ENCODE measurements at places on chromosomes 1 and 21. TPM values are rescaled to one million over a fixed set of nuclear protein-coding genes. Genes with fewer than 3 reads are reported as not detected.
A peak's percentile ranks its signal among the peaks of the same experiment; 100 is the strongest.

- no peak for DNase-seq
Measured at GRCh38 chr1:184906761-184907160, 67.5 kb downstream of the NIBAN1 start.

GRCh38 chr1:26887125-26887524, 3.0 kb downstream of the GPN2 start:
- no peak for DNase-seq

- no peak for DNase-seq
Measured at GRCh38 chr1:53641481-53642214, 97.3 kb downstream of the GLIS1 start.

Gene LCE2B
- polyA plus RNA-seq = not detected

Gene ATP6V1G3
- polyA plus RNA-seq = 5.8 TPM

- no peak for DNase-seq
Measured at GRCh38 chr1:119887427-119887826, 8.9 kb downstream of the ADAM30 start.

DNA sequence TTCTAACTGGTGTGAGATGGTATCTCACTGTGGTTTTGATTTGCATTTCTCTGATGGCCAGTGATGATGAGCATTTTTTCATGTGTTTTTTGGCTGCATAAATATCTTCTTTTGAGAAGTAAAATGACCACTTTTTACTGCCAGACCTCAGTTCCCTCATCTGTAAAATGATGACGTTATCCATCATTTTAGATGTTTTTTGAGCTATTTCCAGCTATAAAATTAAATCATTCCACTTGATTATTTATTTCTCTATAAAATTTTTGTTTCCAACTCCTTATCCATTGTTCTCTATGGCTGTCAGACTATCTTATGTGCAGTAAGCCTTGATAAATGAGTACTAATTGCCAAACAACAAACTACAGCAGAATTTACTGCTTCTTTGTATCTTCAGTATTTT, 33.2 kb downstream of the RGS5 start:
- DNase-seq = no peak

DNA sequence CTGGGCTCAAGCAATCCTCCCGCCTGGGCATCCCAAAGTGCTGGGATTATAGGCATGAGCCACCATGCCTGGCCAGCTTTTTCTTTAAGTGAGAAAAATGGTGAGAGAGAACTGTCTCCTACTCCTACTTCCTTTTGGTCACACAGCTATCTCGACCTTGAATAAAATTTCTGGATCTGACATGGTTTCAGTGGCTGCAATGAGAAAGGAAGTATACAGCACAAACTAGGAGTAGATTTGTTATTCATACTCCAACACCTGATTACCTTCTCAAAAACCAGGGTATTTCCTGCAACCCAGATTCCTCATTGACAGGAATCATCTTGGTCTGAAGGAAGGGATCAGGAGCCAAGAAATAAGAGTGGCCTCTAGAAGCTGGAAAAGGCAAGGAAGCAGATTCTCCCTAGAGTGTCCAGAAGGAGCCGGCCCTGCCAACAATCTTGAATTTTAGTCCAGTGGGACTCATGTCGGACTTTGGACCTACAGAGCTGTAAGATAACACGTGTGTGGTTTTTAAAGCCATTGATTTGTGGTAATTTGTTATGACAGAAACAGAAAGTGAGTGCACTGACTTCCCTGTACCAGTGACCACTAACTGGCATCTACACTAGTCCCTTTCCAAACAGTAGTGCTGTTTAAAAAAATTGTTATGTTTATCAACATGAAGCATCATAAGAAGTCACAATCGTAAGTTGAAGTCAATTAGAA, 516.6 kb downstream of the SMYD3 start:
- no peak for DNase-seq

Gene CLDN17
- not detected for polyA plus RNA-seq

DNA sequence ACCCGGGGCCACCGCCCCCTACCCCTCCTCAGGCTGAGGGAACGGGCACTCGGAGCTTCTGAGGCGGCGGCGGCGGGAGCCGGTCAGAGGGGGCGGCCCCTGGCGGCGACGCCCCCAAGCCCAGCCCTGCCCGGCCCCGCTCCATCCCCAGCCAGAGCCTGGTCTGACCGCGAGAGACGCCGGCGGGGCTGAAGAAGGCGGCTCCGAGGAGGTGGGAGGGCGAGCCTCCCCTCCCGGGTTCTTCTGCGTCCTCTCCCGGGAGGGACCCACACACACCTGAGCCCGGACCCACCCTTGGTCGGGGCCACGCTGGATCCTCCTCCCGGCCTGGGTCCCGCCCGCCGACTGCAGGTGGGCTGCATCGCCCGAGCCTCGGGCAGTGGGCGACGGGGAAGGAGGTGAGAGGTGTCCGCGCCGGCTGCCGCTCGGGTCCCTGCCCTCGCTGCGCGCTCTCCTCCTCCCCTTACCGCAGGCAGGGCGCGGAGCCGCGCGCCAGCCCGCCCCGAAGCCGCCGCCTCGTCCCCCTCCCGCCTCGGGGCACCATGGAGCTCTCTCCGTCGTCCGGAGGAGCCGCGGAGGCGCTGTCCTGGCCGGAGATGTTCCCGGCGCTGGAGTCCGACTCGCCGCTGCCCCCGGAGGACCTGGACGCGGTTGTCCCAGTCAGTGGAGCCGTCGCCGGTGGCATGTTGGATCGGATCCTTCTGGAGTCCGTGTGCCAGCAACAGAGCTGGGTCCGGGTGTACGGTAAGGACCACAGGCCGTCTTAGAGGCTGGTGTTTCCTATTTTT, at the start of gene RASAL2:
Gene RASAL2, plus strand, starts transcription at position 154 of the 788 bp plus-strand sequence. Its CDS starts 389 bp downstream, at position 543.
- DNase-seq = no peak

- no peak for DNase-seq
Measured at GRCh38 chr1:204859861-204860267, 10.8 kb upstream of the NFASC start.

- no peak for DNase-seq
Measured at GRCh38 chr1:151711044-151711800, 5.4 kb downstream of the CELF3 start.

Gene E2F2
- polyA plus RNA-seq = 4.4 TPM

- no peak for DNase-seq
Measured at GRCh38 chr1:45051005-45051772, 39.1 kb downstream of the UROD start.

DNA sequence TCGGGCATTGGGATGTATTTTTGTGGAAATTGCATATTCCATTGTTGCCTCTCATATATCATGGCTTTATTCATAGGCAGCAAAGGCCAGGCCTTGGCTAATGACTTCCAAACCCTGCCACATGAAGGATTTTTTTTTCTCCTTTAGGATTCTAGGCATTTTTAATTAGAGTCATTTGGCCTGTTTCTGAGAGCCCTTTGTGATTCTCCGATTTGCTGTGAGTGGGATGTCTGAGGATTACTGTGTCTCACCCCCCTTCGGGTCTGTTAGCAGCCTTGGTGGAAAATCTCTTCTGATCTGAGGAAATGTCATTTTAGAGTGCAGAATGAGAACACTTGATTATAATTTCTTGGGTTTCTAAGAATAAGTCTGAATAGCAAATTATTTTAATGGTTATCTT, 253.5 kb downstream of the NTNG1 start:
- no peak for DNase-seq

Gene ACKR1
- polyA plus RNA-seq = 0.37 TPM

DNA sequence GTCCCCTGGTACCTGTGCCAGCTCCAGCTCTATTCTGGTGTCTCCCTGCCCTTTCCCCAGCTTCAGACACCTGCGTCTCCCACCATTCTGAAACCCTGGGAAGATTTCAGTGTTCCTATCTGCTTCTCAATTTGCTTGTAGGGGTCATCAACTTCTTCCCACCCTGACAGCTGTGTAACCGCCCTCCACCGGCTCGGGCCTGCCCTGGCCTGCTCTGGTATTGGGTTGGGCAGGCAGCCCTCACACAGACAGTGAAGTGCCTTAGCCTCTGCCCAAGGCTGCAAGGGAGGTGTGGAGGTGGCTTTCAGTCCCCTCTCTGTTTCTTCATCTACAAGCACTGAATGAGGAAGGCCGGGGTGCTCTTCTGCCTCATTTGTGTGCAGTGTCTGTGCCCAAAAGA, 97.2 kb downstream of the LAMC2 start:
- DNase-seq = no peak

DNA sequence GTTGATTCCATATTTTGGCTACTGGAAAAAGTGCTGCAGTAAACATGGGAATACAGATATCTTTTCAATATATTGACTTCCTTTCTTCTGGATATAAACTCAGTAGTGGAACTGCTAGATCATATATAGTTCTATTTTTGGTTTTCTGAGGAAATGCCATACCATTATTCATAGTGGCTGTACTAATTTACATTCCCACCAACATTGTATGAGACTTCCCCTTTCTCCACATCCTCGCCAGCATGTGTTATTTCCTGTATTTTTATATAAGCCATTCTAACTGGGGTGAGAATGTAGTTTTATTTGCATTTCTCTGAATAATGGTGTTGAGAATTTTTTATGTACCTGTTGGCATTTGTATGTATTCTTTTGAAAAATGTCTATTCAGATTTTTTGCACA, 385.2 kb downstream of the NUF2 start:
- no peak for DNase-seq

DNA sequence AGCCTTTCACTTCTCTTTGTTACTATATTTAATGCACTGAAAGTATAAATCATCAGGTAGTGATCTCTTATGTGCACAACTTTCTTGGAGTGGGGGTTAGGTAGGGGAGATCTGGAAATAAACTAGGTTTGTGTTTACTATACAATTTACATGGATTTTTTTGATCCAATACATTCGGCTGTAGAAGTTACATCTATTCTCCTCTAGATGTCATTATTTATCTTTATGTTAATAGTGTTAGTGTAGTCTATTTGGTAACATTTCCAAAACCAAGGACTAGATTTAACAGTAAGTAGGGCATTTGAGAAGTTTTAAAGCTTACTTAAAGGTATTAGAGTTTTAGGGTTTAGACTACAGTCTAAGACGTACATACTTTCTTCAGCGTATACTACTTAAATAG, 5.4 kb downstream of the VPS45 start:
- DNase-seq = no peak

DNA sequence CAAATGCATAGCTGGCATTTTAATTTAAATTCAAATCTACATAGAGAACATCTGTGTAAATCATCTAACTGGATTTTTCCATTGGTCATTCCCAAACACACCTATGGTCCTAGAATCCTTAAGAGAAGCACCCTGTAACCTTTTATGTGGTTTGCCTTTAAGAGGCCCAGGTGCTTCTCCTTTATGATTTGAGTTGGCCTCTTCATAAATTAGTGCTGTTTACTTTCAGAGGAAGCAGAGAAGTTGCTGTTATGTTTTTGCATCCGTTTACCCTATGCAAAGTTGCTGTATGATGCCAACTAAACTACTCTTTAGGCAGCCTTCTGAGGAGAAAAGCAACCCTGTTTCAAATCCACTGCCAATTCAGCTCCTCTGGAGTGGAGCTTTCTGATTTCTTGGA, 193.8 kb downstream of the HS2ST1 start:
- no peak for DNase-seq

Gene DHX9
- 258 TPM for polyA plus RNA-seq

GRCh38 chr1:110634455-110635311, 28.5 kb upstream of the KCNA2 start:
- DNase-seq = no peak

GRCh38 chr1:165629848-165630628, 996 bp upstream of the MGST3 start:
- DNase-seq = peak; percentile 29

DNA sequence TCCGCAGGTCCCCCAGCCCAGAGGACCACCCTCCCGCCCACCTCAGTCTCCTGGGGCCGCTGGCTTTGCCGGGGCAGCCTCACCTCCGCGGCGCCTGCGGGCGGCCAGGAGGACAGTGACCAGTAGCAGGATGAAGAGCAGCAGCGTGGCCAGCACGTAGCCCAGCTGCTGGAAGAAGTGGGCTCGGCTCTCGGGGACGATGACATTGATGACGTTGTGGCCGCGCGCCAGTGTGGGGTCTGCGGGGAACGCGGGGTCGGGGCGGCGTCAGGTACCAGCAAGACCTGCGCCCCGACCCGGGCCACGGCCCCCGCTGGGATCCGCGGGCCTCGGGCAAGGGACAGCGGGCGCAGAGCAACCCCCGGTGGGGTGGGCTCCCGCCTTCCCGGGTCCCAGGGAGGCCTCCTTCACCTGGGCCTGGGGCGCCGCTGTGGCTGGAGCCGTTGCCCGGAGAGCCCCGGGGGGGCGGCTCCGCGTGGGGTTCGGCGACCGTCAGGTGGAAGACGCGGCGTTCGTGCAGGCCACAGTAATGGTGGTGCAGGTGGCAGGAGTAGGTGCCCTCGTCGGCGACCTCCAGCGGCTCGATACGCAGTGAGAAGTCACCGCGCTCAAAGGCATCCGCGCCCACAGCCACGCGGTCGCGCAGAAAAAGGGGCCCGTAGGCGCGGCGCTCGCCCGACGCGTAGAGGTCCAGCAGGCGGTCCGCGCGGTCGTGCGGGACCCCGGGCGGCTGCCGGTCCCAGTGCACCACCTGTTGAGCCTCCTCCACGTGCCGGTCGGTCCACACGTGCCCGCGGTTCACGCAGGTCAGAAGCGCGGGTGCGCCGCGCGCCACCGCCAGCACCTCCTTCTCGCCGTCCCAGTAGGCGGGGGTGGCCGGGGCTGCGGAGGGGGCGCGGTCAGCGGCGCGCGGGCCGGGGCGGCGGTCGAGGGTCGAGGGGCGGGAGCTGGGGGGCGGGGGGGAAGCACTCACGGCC, 3.8 kb downstream of the MXRA8 start:
- no peak for DNase-seq

- DNase-seq = no peak
Measured at GRCh38 chr1:149978547-149979023, 31.9 kb downstream of the OTUD7B start.

Gene SEC16B
- 3.5 TPM for polyA plus RNA-seq

Gene AGMAT
- 39.3 TPM for polyA plus RNA-seq

GRCh38 chr1:48916130-48917069, 139.7 kb upstream of the BEND5 start:
- no peak for DNase-seq

Gene PPIAL4G
- not detected for polyA plus RNA-seq

Gene TRIM46
- 3.4 TPM for polyA plus RNA-seq

- no peak for DNase-seq
Measured at GRCh38 chr1:202615501-202616354, 94.5 kb downstream of the SYT2 start.

Gene KCNA3
- not detected for polyA plus RNA-seq

GRCh38 chr1:227906550-227907071, 41.1 kb downstream of the WNT9A start:
- no peak for DNase-seq

DNA sequence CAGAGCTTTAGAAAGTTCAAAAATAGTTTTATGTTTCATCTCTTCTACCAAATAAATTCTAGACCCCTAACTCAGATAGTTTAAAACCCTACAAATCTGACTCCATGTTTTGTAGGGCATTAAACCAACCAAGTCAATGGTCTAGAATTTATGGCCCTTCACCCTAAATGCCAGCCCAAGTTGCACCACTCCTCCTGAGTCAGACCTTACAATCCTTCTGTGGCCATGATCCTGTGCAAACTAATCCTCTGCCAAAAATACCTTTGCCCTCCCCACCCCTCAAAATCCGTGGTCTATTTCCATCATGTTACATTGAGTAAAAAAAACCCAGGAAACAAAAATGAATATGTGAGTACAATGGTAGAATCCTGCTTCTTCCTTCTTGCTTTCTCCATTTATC, 179.3 kb downstream of the NR5A2 start:
- DNase-seq = no peak

- no peak for DNase-seq
Measured at GRCh38 chr1:21823980-21824702, 12.1 kb downstream of the LDLRAD2 start.

All from right renal pelvis (tissue), 4 donors.